Thoracic aorta (tissue), 2 donors: ENCODE measurements at places on chromosomes 1 and 21. TPM values are rescaled to one million over a fixed set of nuclear protein-coding genes. Genes with fewer than 3 reads are reported as not detected.

DNA sequence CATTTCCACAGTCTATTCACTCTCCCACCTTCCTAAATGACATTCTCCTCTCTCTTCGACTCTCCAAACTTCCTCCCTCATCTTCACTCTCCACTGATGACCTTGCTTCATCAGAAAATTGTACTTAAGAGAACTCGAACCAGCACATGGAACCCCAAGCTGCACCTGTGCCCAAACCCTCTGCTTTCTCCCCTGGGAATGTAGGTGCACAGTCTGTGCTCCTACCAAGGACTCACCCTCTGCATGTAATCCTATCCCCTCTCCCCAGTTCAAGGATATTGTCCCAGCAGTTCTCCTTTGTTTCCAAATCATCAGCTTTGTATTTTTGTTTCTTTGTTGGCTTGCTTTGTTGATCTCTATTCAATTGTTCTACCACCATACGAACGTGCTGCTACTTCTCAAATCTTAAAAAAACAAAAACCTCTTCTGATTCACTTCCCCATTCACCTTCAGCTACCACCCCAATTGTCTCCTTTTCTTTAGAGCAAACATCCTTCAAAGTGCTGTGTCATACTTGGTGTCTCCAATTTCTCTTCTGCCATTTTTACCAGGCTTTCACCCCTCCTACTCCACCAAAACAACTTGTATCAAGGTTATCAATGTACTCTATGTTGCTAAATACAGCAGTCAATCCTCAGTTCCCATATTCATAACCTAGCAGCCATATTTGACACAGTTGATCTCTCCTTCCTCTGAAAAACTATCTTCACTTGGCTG is 26.8 kb downstream of the RAB3B start:
- H3K36me3 ChIP-seq, result no peaks in the 10 kb centered on the region
- H3K4me3 ChIP-seq, result no peak overlapping the region
- no peak for DNase-seq
- no peaks in the 10 kb centered on the region for H3K27me3 ChIP-seq
- no peak overlapping the region for H3K27ac ChIP-seq
- no peaks in the 10 kb centered on the region for H3K4me1 ChIP-seq

GRCh38 chr1:175482071-175482451 is 261.3 kb downstream of the TNR start:
- DNase-seq, result no peak
- H3K36me3 ChIP-seq, result no peaks in the 10 kb centered on the region
- no peaks in the 10 kb centered on the region for H3K27me3 ChIP-seq
- no peak overlapping the region for H3K4me3 ChIP-seq

DNA sequence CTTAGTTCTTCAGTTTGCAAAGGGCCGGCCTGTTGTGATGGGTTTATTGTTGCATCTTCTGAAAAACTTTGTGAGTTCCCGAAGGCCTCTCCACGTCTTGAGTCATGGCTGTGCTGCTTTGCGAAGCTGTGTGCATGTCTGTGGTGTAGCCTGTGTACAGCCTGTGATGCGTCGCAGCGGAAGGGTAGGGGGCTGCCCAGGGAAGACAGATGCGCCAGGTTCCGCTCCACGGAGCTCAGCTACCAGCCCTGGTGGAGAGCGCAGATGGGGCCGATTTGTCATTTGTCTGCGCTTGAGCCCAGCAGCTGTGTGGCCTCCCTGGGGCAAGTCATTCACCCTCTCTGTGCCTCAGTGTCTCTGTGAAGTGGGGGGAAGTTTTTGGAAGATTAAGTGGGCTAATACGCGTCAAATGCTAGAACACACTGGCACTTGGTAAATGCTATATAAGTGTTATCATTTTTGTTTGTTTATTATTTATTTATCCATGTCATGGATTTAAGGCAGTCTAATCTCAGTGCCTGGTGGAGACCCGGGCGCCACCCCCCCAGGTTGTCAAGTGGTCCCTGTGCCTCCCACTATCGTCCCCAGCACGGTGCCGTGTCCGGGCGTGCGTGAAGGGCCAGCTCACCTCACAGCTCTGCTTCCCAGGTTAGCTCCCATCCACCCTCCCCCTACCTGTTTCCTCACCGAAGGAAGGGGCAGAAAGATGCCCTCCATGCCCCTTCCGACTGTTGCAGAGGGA is 8.4 kb downstream of the PDE9A start:
- H3K27ac ChIP-seq, result no peak overlapping the region
- H3K27me3 ChIP-seq, result no peaks in the 10 kb centered on the region
- H3K4me1 ChIP-seq, result no peaks in the 10 kb centered on the region
- no peaks in the 10 kb centered on the region for H3K36me3 ChIP-seq
- no peak overlapping the region for H3K4me3 ChIP-seq
- no peak for DNase-seq

GRCh38 chr21:32185726-32186125 is 93.1 kb downstream of the MIS18A start:
- no peak overlapping the region for H3K4me3 ChIP-seq
- H3K27ac ChIP-seq, result no peak overlapping the region
- no peaks in the 10 kb centered on the region for H3K36me3 ChIP-seq
- DNase-seq, result no peak

DNA sequence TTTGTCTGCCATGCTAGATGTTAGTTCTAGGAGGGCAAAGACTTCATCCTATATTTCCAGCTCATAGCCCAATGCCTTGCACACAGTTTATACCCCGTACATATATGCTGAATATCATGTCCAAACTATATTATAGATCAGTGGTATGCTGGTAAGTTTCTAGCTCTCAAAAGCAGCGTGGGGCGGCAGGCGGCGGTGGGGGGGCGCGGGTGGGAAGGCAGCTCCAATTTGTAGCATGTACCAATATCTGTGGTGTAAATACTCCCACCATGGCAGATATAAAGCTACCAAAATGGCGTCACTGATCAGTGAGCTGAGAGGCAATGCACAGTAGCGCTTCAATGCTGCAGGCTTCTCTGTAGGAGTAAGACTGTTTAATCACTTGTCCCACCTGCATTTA is 77.1 kb downstream of the PATJ start:
- H3K4me3 ChIP-seq, result no peak overlapping the region
- peaks cover 14% of the 10 kb centered on the region for H3K36me3 ChIP-seq
- DNase-seq, result no peak
- no peaks in the 10 kb centered on the region for H3K27me3 ChIP-seq

DNA sequence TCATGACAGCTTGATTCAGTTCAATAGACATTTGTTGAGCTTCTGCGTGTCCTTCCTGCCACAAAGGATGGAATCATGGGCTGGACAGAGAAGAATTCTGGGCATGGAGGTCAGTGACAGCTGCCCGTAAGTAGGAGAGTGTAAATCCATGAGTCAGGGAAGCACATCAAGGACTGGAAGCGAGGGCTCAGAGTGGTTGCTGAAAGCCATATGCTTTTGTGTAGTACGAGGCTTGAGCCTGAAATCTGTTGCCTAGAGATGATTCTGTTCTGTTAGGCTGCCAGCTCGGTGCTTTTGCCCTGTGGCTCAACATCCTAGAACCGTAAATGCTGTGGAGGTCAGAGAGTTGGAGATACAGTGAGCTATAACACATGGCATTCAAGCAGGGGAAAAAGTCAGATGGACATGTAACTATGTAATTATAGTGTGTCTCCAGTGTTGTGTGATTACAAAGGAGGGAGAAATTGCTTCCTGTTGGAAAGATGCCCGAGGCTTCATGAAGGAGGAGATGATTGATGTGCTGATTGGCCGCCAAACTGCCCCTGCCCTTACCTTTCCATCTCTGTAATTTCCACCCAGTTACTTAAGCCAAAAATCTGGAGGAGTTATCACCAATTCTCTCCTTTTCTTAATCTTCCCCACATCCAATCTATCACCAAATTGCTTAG is 92.8 kb upstream of the CACNA1E start:
- no peaks in the 10 kb centered on the region for H3K27me3 ChIP-seq
- H3K4me1 ChIP-seq, result no peaks in the 10 kb centered on the region
- no peak overlapping the region for H3K27ac ChIP-seq
- H3K36me3 ChIP-seq, result no peaks in the 10 kb centered on the region
- no peak overlapping the region for H3K4me3 ChIP-seq
- no peak for DNase-seq

GRCh38 chr1:56525489-56526041 is 53.8 kb downstream of the PLPP3 start:
- no peak for DNase-seq
- peaks cover 39% of the 10 kb centered on the region for H3K4me1 ChIP-seq
- H3K36me3 ChIP-seq, result peaks cover 11% of the 10 kb centered on the region
- H3K27me3 ChIP-seq, result no peaks in the 10 kb centered on the region
- H3K4me3 ChIP-seq, result no peak overlapping the region
- H3K27ac ChIP-seq, result no peak overlapping the region

DNA sequence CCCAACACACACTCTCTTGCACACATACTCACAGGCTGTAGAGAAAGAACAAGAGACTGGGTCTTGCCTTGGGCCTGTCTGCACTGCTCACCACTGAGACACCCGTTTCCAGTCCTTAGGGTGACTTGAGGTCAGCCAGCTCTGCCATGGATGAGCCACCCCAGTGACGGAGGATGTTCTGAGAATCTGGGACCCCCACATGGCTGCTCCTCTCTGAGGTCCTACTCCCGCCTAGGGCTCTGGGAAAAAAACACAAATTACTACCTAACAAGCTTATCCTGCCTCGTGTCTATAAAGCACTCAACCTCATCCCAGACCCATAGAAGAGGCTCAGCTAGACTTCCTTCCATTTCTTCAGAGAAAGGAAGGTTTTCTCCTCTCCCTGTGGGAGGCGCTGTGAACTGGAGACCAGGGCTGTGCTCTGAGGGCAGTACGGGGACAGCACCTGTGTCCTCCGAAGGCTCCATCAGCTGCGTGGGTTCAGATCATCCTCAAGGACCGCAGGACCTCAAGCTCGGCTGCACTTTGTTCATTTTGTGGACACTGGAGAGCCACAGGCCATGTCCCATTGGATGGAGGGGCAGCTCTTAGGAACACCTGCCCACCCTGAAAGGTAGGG is 4.3 kb upstream of the CLEC20A start:
- H3K4me1 ChIP-seq, result no peaks in the 10 kb centered on the region
- DNase-seq, result no peak
- H3K27me3 ChIP-seq, result no peaks in the 10 kb centered on the region
- H3K27ac ChIP-seq, result no peak overlapping the region
- H3K4me3 ChIP-seq, result no peak overlapping the region

DNA sequence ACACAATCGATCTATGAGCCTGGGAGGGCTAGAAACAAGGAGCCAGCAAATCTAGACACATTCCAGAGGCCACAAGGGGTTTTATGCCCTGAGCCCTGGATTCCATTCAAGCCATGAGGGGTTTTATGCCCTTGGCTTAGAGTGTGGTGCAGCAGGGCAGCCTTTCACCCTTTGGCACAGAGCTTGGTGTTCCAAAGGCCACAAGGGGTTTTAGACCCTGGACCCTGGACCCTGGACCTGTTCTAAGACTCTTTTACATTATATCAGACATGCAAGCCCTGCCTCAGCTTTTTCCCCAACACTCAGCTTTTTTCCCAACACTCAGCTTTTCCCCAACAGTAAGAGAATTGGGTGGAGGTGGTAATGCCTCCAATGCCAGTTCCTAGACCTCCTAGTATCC is 13.3 kb downstream of the MSTO1 start:
- H3K4me1 ChIP-seq, result no peaks in the 10 kb centered on the region
- H3K4me3 ChIP-seq, result no peak overlapping the region
- H3K27me3 ChIP-seq, result no peaks in the 10 kb centered on the region
- no peak for DNase-seq

GRCh38 chr1:101120868-101121267 is 95.3 kb upstream of the DPH5 start:
- no peak overlapping the region for H3K4me3 ChIP-seq
- no peaks in the 10 kb centered on the region for H3K36me3 ChIP-seq
- H3K27me3 ChIP-seq, result no peaks in the 10 kb centered on the region
- DNase-seq, result no peak
- H3K4me1 ChIP-seq, result no peaks in the 10 kb centered on the region

DNA sequence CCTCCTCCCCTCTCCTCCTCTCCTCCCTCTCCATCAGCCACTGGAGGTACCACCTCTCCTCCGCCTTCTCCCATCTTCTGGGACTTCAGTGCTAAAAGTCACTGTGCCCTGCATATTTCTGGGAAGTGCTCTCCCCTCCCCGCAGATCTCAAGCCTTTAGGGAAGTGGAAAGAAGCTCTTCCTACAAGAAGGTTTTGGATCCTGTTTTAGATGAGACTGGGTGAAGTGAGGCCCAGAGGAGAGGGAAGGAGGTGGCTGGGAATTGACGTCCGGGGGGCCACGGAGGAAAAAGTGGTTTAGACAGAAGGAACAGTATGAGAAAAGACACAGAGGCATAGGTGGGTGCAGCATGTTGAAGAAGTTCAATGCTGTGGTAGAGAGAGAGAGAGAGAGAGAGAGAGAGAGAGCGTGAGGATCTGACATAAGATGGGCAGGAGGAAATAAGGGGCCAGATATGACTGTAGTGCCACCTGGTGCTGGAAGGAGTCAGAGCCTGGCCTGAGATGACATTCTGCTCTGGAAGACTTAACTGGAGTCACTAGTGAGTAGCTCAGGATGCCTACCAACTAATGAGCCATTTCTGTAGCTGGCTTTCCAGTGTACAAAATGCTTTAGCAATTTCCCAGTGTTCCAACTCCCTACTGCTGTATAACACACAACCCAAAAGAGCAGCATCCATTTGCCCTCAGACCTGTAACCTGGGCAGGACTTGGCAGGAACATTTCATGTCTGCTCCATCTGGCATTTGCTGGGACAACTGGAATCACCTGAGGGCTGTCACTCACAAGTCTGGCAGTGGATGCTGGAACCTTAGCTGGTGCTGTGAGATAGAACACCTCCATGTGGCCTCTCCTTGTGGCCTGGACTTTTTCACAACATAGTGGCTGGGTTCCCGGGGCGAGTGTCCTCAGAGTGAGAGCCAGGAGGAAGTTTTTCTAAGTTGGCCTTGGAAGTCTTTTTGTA is 16.6 kb upstream of the ZSCAN20 start:
- H3K27me3 ChIP-seq, result no peaks in the 10 kb centered on the region
- peaks cover 39% of the 10 kb centered on the region for H3K4me1 ChIP-seq
- H3K4me3 ChIP-seq, result no peak overlapping the region

Gene CACYBP
- total RNA-seq, result 54.8 TPM

Gene MTMR11
- total RNA-seq, result 53.7 TPM
